ENCODE measurements at places on chromosomes 2 and 18.

- no peak for DNase-seq
Measured at GRCh38 chr2:231726276-231726675, 18.0 kb downstream of the PTMA start.

DNA sequence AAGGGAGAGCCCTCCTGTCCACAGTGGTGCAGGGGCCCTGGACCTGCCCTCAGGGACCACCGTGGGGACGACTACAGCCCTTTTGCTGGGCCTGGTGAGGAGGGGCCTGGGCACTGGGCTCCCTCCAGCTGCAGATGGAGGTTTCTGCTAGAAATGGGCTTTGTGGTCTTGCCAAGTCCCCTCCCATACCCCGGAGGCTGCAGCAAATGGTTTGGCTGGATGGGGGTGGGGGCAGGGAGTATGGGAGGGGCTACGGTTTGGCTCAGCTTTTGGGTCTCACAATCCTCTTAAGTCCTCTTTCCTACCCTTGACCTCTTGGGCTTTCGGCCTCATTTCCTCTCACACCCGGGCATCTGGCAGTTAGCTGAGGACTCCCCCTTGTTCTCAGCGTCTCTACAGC lies 21.7 kb downstream of the TET3 start:
- no peak for DNase-seq

- DNase-seq = no peak
Measured at GRCh38 chr18:7885865-7886264, 318.7 kb downstream of the PTPRM start.

GRCh38 chr18:61047794-61048193 lies 285.4 kb upstream of the CDH20 start:
- no peak for DNase-seq

- no peak for DNase-seq
Measured at GRCh38 chr2:132937629-132938028, 267.6 kb upstream of the LYPD1 start.

- no peak for DNase-seq
Measured at GRCh38 chr2:69660637-69661036, 17.1 kb upstream of the AAK1 start.

- DNase-seq = no peak
Measured at GRCh38 chr2:117702098-117702497, 112.4 kb upstream of the DDX18 start.

GRCh38 chr18:32888306-32888705 lies 115.5 kb upstream of the KLHL14 start:
- no peak for DNase-seq

DNA sequence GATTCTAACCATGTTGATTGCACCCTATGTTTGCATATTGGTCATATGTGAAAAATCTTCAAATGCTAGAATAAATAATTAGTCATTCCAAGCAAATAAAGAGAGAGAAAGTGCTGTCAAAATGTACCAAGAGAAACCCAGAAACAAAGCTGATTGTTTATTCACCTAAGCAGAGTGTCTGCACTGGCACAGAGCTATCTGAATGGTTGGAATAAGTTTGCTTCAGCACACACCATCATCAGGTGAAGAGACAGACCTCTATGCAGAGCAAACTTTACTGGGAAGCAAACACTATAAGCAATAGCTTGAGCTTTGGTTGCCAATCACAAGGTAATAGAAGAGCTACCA lies 25.4 kb downstream of the DSG4 start:
- no peak for DNase-seq

DNA sequence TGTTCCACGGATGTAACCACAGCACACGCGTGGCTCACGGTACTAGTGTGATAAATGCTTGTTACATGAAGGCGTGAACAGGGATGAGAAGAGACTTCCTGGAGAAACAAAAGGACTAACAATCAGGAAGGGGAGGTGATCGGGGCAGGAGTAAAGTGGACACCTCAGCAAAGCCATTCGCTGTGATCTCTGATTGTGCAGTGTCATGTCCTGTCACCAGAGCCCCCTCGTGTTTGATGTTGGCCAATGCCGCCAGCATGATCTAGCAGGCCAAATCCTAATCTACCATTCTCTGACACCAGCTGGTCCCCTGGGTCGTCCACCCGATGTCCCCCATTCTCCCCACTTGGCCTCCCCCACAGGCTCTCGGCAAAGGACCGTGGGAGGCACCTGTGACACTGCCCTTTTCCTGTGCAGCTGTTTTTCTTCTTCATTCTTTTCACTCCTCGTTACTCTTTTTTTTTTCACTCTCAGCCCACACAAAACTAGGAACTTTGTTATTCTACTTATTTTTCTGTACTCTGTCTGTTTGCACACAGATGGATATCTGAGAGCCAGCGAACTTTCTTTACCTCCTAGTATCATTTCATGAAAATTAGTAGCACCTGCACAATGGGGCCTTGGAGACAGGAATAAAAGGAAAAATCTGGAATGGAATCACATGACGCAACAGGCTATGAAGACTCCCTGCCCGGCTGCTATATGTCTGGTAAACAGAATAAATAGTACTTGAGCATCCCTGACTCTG lies 146.8 kb downstream of the TGIF1 start:
- no peak for DNase-seq

DNA sequence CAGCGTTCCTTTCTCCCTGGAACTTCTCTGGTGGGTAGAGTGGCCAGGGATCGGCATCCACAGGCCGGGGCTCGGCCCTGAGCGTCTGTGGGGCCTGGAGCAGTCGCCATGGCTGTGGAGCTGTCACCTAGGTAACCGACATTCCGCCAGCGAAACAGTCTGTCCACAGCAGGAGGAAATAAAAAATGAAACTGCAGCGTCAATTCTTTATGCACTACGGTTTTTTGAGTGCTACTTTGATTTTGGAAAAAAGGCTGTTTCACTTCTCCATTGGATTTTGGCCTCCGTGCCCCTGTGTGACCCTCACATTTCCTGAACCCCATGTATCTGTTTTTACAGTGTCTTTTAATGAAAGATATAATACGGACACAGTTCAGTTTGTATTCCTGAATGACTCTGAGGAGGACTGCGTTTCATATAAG lies 163.4 kb downstream of the LDLRAD4 start:
- peak; percentile 34 for DNase-seq

DNA sequence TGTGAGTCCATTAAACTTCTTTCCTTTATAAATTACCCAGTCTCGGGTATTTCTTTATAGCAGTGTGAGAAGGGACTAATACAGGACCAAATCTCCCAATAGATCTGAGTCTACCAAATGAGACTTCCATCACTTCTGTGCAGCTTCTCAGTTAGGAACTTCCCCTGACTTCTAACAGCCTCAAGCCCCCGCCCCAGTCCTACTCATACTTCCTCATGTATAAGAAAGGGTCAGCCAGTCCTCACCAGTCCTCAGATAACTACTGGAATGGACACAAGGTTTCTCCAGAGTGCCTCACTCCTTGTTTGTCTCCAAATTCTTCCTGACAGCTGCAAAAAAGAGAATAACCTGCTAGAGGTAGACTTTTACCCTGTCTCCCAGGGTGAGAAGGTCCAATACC lies 19.5 kb downstream of the TTC32 start:
- no peak for DNase-seq

- DNase-seq = no peak
Measured at GRCh38 chr2:102782187-102782586, 20.4 kb downstream of the TMEM182 start.

- no peak for DNase-seq
Measured at GRCh38 chr18:77124452-77124922, 8.1 kb downstream of the MBP start.

DNA sequence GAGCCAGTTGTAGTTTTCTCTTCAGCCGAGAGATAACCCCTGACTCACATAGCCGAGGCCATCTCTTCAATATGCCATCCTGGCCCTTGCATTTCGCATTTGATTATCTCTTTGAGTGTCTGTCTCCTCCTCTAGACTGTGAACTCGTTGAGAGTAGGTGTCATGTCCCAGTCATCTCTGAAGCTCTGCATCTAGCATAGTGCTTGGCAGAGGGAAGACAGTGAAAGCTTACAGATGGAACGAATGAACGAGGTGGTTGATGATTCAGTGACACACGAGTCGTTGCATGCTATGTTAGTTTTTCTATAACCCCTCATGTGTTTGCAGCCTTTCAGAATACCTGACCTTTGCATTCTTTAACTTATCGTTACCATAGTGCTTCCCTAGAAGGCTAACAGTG lies 59.9 kb upstream of the CYRIA start:
- no peak for DNase-seq

GRCh38 chr2:109694190-109694589 lies 80.0 kb downstream of the SOWAHC start:
- DNase-seq = no peak

DNA sequence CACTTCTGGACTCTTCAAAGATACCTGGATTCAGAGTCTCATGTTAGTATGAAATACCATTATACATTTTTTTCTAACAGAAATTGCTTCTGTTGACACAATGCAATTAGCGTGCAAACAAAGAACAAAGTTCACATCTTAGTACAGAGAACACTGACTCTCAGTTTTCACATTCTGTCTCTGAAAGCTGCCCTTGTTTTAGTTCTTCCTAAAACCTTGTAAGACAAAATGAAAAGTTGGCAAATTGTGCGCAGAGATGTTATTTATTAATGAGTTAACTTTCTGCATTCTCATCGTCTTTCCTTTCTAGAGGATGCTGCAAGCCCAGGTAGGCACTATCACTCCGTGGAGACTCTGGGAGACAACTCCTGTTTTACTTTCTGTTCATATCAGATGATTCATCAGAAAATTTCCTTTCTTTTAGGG lies 377.3 kb upstream of the POU3F3 start:
- DNase-seq = no peak

GRCh38 chr2:62597323-62597722 lies 91.3 kb upstream of the TMEM17 start:
- no peak for DNase-seq

GRCh38 chr2:202178346-202178958 lies 59.9 kb downstream of the SUMO1 start:
- DNase-seq = peak; percentile 17

GRCh38 chr2:233409286-233409991 lies 55.1 kb downstream of the DGKD start:
- DNase-seq = no peak

DNA sequence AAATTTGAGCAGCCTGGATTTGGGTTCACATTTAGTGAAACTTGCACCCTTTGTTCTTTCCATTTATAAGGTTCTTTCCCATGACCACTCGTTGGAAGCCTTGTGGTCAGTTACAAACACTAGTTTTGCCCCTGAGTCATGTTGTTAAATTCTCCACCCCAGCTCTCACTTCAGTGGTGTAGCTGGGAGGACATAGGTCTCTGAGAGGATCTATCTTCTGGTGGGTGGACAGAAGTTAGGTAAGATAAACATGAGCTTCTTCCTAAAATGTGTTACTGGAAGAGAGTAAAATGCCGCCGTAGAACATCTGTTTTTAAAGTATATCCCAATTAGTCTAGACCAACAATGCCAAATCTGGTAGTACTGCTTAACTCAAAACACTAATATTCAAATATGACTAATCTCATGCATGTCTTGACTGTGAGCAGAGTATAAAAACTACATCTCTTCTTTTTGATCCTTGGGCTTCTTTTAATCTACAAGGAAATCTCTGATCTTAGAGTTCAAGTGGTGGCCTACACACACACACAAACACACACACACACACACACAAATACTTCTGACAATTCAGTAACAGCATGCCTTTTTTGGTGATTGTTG lies 162.6 kb upstream of the FN1 start:
- DNase-seq = no peak

DNA sequence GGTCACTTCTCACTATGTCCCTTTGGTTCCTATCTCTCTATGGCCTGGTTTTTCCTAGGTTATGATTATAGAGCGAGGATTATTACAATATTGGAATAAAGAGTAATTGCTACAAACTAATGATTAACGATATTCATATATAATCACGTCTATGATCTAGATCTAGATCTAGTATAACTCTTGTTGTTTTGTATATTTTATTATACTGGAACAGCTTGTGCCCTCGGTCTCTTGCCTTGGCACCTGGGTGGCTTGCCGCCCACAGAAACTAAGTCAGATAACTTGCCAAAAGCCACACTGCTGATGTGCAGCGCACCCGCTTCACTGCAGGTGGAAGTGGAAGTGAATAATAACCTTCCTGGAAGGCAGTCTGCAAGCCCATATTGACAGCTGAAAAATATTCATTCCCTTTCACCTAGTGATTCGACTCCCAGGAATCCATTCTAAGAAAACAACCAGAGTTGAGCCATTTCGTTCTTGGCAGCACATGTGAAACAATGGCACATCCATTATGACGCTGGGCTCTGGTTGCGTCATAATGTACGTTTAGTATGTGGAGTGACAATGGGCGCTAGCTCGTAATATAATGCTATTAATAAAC lies 725 bp upstream of the ANKRD53 start:
- DNase-seq = peak; percentile 29

DNA sequence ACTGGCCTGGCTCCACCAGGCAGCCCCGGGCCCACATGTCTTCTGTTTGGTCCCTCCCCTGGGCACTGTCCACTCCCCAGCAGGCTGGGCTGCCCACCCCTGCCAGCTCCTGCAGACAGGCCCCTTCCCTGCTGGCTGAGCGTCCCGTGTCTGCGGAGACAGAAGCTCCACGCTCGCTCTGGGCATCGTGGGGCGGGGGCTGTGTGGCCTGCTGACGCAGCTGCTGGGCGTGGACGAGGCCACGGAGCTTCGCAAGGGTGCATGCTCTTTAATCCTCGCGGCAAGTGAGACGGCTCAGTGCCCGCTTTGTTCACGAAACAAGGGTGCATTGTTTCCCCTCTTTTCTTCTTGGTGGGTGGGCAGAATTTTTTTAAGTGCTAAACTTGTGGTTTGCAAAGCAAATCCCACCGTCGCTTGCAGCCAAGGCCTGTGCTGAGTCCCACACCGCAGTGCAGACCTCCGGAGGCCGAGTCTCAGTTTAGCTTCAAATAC lies 132.8 kb upstream of the CTDP1 start:
- no peak for DNase-seq

GRCh38 chr18:22471546-22472131 lies 53.9 kb upstream of the CTAGE1 start:
- DNase-seq = no peak

GRCh38 chr18:62288665-62289008 lies 36.5 kb upstream of the TNFRSF11A start:
- DNase-seq = no peak

DNA sequence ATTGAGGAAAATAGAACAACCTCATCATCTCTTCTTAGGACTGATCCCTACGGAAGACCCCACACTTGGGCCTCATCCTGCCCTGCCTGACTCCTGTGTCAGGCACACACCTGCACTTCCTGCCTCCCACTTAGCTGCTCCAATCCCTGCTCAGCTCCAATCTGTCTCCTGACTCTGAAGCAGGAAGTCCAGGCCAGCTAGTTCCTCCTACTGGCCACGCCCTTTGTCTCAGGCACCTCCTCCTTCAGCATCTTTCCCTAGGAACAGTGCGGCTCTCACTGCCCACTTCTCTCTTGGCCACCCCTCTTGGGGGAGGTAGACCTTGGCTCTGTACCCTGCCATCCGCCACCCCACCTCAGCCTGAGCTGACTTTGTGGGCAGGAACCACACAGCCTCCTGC lies 135.8 kb downstream of the CELF4 start:
- no peak for DNase-seq

All from stimulated activated naive B cell treated with anti-CD40 and anti-IgM and Interleukin-4, amounts not matched to agents 10 μg/mL and 1 μg/mL and 100 μg/mL, for 72 hours (primary cell).